ENCODE measurements at places on chromosomes 16 and 17. TPM values are rescaled to one million over a fixed set of nuclear protein-coding genes. Genes with fewer than 3 reads are reported as not detected.

LDHD gene
- 9.1 TPM for polyA plus RNA-seq

SLC46A1 gene
- 11.4 TPM for polyA plus RNA-seq

TANGO6 gene
- polyA plus RNA-seq = 5.3 TPM

CDH15 gene
- 2.3 TPM for polyA plus RNA-seq

ACSF3 gene
- polyA plus RNA-seq = 28.5 TPM

UBE2G1 gene
- 53.6 TPM for polyA plus RNA-seq

GRCh38 chr16:28180655-28181460 is 30.9 kb downstream of the XPO6 start:
- DNase-seq = no peak

DNA sequence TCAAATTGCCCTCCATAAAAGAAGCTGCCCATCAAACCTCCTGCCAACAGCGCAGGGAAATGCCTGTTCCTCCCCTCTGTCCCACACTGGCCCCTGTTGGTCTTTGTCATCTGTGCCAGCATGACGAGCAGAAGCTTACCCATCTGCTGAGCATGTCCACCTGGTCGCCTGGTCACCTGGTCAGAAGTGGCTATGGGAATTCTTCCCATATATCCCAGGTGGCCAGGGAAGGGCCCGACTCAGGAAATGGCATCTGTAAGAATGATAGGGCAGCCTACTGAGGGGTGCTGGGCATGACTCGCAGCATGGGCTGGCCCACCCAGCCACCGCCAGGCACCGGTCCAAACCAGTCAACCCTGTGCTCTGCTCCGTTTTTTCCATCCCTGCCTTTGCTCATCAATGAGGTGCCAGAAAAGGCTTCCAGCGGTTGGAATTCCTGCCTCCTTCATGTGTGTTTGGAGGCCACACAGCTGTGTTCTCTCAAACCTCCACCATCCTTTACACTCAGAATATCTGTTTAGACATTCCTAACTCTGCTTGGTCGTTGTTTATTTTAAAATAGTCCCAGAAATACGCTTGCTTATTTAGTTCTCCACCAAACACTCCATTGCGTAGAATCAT is 145.2 kb downstream of the CLEC16A start:
- no peak for DNase-seq

DNA sequence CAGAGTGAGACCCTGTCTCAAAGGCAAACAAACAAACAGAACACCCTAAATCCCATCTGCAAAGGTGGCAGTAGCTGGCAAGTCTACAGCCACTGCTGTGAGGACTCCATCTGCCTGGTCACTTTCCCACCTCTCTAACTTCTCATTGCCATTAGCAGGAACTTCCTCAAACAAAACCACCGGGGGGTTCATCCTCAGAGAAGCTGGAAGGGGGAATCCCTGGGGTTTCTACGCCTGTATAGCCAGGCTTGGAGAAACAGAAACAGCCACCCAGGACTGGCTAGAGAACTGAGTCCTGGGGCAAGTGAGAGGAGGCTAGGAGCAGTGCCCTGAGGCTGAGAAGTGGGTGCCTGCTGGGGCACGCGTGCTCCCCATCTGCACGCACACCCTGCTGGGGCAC is 7.3 kb downstream of the RPH3AL start:
- DNase-seq = no peak

- no peak for DNase-seq
These were observed 5.7 kb downstream of the OR4D2 start for GRCh38 chr17:58172369-58173071.

GRCh38 chr16:1093284-1094123 is 2.5 kb downstream of the C1QTNF8 start:
- no peak for DNase-seq
